CD14-positive monocyte (primary cell): ENCODE measurements at places on chromosomes 11 and 22. TPM values are rescaled to one million over a fixed set of nuclear protein-coding genes. Genes with fewer than 3 reads are reported as not detected.

- H3K4me3 ChIP-seq = no peak overlapping the region
- no peaks in the 10 kb centered on the region for H3K4me1 ChIP-seq
- peak; percentile 28 for DNase-seq
- H3K27me3 ChIP-seq = no peaks in the 10 kb centered on the region
- H3K36me3 ChIP-seq = peaks cover 99% of the 10 kb centered on the region
Observed at GRCh38 chr22:31829505-31829904, 75.7 kb downstream of the DEPDC5 start.

DNA sequence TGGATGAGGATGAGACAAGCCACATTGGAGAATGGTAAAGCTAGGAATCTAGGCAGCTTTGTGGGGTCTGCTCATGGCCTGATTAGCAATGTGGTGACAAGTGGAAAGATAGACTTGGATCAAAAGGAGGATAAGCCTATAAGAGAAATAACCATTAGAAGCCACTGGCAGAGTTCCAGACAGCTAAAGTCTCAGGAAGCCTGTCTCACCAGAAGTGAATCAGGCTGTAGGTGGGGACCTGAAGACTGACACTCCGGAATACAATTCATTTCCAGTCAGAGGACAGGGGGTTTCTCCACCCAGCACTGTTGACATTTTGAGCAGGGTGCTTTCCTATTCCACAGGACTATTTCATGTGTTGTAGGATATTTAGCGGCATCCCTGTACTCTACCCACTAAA lies 129.7 kb downstream of the ARHGAP42 start:
- no peak overlapping the region for H3K27ac ChIP-seq
- H3K36me3 ChIP-seq = no peaks in the 10 kb centered on the region
- no peaks in the 10 kb centered on the region for H3K4me1 ChIP-seq
- H3K27me3 ChIP-seq = no peaks in the 10 kb centered on the region
- no peak for DNase-seq

Gene C11orf42
- polyA plus RNA-seq = not detected

DNA sequence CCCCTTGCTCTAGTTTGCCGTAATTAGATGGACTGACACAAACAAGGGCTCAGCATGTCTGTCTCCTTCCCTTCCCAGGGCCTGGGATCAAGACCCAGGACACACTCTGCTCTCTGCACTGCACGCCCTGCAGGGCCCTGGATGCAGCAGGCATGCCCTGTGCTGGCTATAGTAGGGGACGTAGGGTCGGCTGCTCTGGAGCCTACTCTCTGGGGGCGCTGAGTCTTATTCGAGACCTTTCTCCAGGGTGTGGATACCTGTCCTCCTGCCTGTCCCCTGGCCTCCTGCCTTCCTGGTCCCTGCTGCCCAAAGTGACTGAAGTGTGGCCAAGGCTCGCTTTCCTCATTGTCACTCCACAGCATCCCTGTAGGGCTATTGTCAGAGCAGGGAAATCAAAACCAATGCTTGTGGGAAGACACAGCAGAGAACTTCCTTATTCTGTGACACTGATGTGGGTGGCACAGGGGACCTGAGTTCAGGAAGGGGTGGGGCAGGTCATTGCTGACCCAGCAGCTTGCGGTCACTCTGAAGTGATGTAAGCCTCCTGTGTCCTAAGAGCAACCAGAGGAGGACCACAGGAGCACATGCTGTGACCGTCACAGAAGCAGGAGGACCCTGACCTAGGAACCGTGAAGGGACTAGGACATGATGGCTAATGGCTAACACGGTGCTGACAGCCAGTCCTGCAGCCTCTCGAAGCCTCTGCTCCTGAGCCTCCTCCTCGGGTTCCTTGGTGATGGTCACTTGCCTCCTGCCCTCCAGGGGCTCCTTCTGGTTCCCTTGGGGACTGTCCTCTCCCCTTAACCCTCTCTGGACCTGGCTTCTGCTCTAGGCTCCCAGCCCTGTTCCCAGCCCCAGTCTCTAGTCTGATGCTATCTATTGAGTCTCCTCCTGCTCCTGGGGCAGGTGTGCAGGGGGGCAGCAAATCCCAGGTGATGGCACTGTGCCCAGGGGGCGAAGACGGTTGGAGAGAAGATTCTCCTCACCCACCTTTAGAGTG lies 10.3 kb downstream of the APOBEC3A start:
- H3K36me3 ChIP-seq = no peaks in the 10 kb centered on the region
- H3K4me3 ChIP-seq = no peak overlapping the region
- DNase-seq = peak; percentile 98
- no peaks in the 10 kb centered on the region for H3K27me3 ChIP-seq

GRCh38 chr11:36432738-36433137 lies 77.3 kb downstream of the TRAF6 start:
- H3K36me3 ChIP-seq = no peaks in the 10 kb centered on the region
- DNase-seq = no peak

DNA sequence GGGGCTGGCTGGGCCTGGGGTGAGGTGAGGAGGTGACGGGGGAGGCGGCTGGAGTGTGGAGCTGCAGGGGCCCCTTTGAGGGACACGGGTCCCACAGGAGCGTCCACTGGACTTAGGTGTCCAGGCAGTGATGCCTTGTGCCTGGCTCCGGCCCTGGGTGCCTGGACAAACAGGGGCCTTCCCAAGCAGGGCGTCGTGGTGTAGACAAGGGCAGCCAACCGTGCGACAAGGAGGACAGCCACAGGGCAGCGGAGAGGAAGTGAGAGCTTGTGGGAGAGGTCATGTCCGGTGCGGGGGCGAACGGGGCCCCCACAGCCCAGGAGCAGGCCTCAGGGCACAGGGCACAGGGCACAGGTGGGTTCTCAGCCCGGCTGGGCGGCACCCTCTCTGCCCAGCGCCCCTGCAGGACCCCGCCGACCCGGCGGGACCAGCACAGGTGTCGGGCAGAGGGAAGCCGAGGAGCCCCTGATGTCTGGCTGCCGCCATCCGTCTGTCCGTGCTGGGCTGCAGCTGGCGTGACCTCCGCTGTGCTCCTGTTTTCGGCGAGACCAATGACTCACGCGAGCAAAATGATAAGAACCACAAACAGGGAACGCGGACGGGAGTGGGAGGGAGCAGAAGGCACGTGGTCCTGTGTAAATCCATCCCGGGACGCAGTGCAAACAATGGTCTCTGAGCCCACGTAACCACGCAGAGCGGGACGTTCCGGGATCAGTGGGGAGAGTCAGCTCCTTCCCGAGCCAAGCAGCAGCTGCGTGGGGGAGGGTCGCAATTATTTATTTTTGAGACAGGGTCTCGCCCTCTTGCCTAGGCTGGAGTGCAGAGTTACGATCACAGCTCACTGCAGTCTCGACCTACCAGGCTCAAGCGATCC lies 49.1 kb upstream of the A4GALT start:
- DNase-seq = no peak
- H3K4me3 ChIP-seq = no peak overlapping the region
- H3K4me1 ChIP-seq = peaks cover 5% of the 10 kb centered on the region
- H3K27me3 ChIP-seq = no peaks in the 10 kb centered on the region
- no peak overlapping the region for H3K27ac ChIP-seq

DNA sequence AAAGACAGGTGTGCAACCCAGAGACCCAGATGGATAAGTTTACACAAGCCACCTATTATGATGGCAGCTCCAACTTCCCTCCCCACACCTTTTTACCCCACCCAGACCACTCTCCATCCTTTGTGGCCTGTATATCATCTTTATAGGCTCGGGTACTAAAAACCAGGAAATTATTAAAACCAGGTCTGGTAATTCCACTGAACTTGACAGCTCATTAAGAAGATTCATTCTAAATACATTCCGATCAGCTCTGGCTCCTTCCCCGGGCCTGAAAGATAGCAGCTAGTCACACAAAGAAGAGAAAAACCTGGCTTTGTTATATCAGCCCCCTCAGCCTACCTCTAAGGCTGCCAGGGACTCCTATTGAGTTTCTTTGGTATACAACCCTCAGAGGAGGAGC lies 67.9 kb upstream of the API5 start:
- DNase-seq = no peak
- H3K36me3 ChIP-seq = no peaks in the 10 kb centered on the region
- H3K4me3 ChIP-seq = no peak overlapping the region
- no peaks in the 10 kb centered on the region for H3K27me3 ChIP-seq

GRCh38 chr22:17867160-17867785 lies 93.0 kb upstream of the BID start:
- DNase-seq = no peak
- no peak overlapping the region for H3K4me3 ChIP-seq
- H3K4me1 ChIP-seq = no peaks in the 10 kb centered on the region
- H3K27me3 ChIP-seq = no peaks in the 10 kb centered on the region

DNA sequence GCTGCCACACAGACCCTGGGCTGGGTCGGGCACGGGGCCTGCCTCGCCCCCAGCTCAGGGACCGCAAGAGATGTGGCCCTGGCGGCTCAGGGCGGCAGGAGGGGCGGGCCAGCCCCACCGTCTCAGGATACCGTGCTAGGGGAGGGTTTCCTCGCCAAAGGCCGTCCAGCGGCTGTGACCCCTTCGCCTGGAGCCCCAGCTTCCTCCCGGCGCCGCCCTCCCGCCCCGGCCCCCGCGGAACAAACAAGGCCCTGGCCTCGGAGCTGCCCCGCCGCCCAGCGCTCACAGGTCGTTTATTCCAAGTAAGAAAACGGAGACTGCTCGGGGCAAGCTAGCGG lies 543 bp upstream of the AP2A2 start:
- H3K27ac ChIP-seq = no peak overlapping the region
- DNase-seq = no peak
- no peaks in the 10 kb centered on the region for H3K27me3 ChIP-seq
- peaks cover 13% of the 10 kb centered on the region for H3K4me1 ChIP-seq
- no peaks in the 10 kb centered on the region for H3K36me3 ChIP-seq

Gene MICALL1
- polyA plus RNA-seq = 1.3 TPM

- DNase-seq = no peak
- H3K27me3 ChIP-seq = no peaks in the 10 kb centered on the region
- no peaks in the 10 kb centered on the region for H3K36me3 ChIP-seq
- no peaks in the 10 kb centered on the region for H3K4me1 ChIP-seq
- H3K4me3 ChIP-seq = no peak overlapping the region
Observed at GRCh38 chr11:7143908-7144307, 55.1 kb downstream of the RBMXL2 start.

GRCh38 chr11:124762105-124762623 lies at the start of gene ESAM:
Gene ESAM (minus strand): TSS chr11:124762290. CDS start chr11:124762154, 136 bp downstream.
- no peak for DNase-seq
- peak within 1 kb of the TSS; percentile 38 for H3K4me3 ChIP-seq
- peaks cover 29% of the 10 kb centered on the region for H3K27me3 ChIP-seq
- H3K4me1 ChIP-seq = peaks cover 53% of the 10 kb centered on the region
- H3K27ac ChIP-seq = no peak within 1 kb of the TSS

GRCh38 chr22:23896523-23897186 lies 2.5 kb downstream of the MIF start:
- H3K4me1 ChIP-seq = peaks cover 28% of the 10 kb centered on the region
- H3K27me3 ChIP-seq = no peaks in the 10 kb centered on the region
- no peak overlapping the region for H3K27ac ChIP-seq
- no peak for DNase-seq
- H3K36me3 ChIP-seq = no peaks in the 10 kb centered on the region
- no peak overlapping the region for H3K4me3 ChIP-seq

Gene TSSK2
- polyA plus RNA-seq = not detected

DNA sequence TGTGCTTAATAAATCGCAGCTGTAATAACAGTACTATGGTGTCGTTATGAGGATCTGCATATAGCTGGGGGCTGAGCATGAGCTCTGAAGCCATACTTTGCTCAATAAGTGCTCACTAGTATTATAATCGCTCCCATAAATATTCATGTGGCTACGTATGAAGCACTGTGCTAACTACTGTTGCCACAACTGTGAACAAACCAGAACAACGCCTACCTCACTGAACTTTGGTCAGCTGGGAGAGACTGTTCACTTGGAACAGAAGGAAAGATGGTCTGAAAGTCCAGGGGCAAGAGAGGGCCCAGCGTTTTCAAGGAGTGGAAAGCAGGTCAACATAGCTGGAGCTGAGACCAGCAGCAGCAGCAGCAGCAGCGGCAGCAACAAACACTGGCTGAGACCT lies 141.6 kb downstream of the EFCAB6 start:
- DNase-seq = no peak
- no peak overlapping the region for H3K4me3 ChIP-seq

DNA sequence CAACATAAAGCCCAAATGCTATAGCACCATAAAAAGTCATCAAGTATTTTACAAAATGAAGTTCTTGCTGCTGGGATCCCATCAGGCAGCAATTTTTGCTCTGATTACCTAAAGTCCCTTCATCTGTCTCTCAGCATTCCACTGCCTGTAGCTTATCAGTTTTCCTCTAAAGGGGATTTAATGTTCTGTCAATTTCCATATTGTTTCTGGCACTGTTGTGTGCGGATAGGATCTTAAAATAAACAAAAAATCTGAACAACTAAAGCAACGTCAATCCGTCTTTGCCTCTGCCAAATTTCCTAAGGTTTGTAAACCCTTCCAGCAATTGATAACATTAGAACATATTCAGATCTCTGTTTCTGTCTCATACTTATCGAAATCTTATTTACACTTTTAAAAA lies 1126.3 kb upstream of the RAG2 start:
- H3K4me1 ChIP-seq = no peaks in the 10 kb centered on the region
- H3K4me3 ChIP-seq = no peak overlapping the region
- H3K27me3 ChIP-seq = no peaks in the 10 kb centered on the region
- H3K36me3 ChIP-seq = no peaks in the 10 kb centered on the region

Gene LINC01488
- polyA plus RNA-seq = not detected in 2 replicates

Gene GTSE1
- not detected for polyA plus RNA-seq

DNA sequence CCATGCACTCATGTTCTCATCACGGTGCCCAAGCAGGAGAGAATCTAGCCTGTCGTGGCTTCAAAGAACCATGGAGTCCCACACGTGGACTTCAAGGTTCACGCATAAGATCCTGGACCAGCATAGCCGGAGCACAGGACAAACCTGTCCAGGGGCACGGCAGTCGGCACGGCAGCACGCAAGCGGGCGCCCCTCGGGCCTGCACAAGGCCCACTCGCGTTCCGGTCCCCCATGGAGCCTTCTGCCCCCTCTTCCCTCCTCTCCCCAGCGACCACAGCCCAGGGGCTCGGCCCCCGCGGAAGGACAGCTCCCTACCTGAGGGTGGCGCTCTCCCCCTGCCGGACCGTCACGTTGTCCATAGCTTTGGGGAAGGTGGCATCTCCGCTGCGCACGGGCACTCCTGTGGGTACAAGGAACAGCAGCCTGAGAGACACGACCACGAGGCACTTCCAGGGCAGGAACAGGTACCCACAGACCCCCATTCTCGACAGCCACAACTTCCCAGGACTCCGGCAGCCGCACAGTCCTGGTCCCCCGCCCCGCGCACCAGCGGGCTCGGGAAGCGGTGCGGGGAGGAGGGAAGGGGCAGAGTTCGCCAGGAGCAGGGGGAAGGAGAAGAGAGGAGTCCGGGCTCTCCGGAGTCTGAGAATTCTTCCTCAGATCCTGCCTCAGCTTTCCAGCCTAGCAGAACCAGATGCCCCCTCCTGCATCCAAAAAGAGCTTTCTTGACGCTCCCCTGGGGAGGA lies 589.5 kb downstream of the OPCML start:
- H3K4me3 ChIP-seq = no peak overlapping the region
- H3K27me3 ChIP-seq = peaks cover 34% of the 10 kb centered on the region
- H3K36me3 ChIP-seq = no peaks in the 10 kb centered on the region
- no peak overlapping the region for H3K27ac ChIP-seq
- H3K4me1 ChIP-seq = no peaks in the 10 kb centered on the region

DNA sequence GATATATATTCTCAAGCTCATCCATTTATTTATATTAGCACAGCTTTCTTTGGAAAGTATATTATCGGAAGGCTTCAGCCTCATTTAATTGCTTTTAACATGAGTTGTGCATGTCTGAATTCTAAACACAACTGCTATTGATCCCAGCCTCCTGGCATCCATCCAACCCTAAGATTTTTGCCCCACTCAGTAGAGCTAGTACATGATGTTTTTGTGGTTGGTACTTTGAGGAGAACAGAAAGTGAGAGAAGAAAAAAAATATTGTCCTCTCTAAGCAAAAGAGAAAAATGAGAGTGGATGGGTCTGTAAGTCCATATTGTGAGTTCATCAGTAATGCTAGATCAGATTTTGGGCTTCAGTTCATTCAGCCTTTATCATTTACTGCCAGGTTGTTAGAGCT lies 198.7 kb downstream of the DDX10 start:
- H3K4me3 ChIP-seq = no peak overlapping the region
- no peak for DNase-seq
- no peak overlapping the region for H3K27ac ChIP-seq

Gene SCUBE2
- polyA plus RNA-seq = not detected
